ENCODE measurements at places on chromosomes 6 and 20.

GRCh38 chr6:40582892-40583291 lies 4.3 kb downstream of the LRFN2 start:
- DNase-seq = no peak

- no peak for DNase-seq
These were observed 298.6 kb downstream of the SYNE1 start for GRCh38 chr6:152338335-152339125.

DNA sequence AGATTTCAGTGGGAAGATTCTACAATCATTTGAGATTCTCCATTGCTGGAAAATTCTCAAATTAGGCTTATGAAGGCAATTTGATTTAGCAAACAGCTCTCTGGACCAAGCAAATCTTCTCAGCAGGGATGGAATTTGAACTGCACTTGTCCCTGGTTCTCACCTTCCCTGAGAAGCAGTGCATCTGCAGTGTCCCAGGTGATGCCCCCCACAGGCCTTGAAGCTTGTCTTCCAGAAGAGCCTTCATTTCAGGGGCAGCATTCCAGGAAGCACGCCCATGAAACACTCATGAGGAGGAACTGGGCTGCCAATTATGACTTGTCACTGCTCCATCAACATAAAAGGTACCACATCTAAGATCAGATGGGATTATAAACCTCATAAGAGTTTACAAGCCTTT lies 82.8 kb upstream of the HDAC2 start:
- DNase-seq = no peak

DNA sequence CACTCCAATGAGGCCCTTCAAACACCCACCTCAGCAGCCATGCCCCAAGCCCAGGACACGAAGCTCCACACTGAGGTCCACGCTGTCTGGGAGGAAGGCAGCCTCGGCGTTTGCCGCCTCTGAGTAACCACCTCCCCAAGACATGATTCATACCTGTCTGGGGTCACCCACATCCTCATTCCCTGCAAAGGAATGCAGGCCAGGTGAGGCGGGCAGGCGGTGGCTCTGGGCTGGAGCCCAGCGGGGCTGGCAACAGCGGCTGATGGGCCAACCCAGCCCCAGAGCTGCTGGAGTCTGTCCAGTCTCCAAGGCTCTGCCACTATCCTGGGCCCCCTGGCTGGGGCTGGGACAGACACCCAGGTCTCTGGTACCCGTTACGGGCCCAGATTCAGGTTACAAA lies 14.8 kb downstream of the PMEPA1 start:
- DNase-seq = peak; percentile 93

- DNase-seq = no peak
These were observed 3.3 kb upstream of the TFAP2C start for GRCh38 chr20:56625837-56626236.

DNA sequence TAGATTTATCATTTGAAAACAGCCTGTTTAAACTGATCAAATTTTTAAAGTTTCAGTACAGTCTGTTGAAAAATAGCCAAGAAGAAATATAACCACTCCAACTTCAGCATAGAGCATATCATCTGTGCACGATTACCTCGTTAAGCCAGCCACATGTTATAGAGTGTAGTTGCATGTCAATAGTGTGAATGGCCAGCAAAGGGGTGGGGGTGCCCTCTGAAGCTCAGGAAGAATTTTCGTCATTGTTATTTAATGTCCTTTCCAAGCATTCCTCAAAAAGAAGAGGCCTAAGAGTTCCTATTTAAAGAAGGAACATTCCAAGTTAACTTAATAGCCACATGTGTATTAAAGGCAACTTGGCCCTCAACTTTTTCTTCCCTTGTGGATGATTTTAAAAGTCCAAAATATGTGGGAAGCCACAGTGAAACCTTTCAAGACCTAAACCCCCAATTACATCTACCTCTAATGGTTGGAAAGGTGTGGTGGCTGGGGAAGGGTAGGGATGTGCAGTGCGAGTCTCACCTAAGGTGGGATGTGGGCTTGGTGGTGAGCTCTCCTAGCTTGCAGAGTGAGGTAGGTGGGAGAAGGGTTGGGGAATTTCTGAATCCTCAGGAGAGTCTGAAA lies 1.8 kb upstream of the CCN2 start:
- DNase-seq = no peak

GRCh38 chr6:11428895-11429294 lies 108.7 kb upstream of the TMEM170B start:
- peak; percentile 96 for DNase-seq

DNA sequence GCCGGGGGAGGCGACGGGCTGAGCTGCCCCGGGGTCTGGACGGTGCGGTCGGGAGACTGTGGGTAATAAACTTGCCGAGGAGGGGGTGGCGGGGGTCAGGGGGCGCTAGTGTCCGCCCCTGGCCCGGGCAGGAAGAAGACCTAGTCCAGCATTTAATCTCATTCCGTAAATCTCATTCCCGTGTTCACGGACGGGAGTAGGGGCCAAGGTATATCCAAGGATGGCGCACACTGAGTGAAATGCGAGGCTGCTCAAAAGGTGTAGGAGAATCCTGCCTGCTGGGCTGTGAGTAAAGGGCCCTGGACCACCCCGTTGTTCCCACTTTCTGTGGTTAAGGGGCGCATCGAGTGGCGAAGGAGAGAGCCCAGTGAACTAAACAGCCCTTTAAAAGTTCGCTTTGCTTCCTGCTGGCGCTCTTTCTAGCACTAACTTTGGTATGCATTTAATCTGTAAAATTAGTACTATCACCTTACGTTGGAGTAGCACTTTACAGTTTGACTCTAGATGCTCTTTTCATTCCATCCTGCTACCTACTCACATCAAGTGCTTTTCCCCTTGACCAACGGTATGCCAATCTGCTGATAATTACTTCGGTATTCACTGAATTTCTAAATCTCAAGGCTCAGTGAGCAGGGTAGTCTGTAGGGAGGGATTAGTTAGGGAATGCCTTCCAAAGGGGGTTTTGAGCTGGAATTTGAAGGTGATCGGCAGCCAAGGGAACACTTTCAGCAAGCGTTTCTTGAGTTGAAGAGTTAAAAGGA lies 730 bp downstream of the PARD6B start:
- peak; percentile 53 for DNase-seq

DNA sequence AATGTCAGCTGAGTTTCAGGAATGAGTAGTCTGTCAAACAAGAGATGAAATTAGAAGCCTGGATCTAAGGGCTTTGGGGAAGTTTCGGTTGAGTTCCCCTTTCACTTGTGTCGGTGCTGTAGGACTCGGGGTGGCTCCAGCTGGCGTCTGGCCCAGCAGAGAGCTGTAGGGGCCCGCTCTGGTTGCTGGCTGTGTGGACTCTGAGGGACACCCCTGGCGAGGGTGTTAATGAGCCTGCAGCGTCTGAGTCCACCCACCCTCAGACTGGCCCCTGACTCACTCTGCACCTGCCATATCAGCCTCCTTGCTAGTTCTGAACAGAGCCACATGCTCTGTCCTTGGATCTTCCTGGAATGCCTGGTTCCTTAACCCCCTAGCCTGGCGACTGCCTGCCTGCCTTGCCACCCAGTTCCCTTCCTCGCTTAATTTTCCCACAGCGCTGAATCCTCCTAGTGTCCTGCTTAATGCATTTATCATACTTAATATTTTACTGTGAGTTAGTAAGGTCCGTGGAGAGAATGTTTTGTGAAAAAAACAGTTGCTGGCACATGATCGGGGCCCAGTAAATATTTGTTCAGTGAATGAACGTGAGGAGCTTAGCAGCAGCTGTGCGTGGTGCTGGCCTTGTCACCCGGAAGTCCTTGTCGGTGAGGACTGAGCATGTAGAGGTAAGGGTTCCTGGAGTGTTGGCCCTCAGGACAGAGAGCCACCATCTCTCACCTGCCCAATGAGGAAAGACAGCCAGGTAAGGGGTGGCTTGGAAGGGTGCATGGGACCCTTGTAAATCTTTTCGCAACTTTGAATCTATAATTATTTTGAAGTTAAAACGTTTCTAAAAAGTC lies 1.6 kb downstream of the DNAJC5 start:
- peak; percentile 33 for DNase-seq

DNA sequence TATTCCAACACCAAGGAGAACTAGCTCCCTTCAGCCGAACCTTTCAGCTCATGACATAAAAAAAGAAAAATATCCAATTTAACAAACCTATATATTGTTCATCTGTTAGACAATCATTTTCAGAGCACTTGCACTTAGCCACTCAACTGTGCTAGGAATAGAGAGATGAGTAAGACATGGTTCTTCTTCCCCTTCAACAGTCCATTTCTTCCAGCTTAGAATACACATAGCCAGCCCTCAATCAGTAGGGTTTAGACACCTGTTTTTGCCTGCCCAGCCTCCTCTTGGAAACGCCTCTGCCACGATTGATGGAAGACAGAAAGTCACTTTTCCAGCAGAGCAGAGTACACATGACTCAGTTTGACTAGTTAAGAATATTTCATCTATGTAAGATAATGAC lies 21.8 kb downstream of the ADNP start:
- no peak for DNase-seq

DNA sequence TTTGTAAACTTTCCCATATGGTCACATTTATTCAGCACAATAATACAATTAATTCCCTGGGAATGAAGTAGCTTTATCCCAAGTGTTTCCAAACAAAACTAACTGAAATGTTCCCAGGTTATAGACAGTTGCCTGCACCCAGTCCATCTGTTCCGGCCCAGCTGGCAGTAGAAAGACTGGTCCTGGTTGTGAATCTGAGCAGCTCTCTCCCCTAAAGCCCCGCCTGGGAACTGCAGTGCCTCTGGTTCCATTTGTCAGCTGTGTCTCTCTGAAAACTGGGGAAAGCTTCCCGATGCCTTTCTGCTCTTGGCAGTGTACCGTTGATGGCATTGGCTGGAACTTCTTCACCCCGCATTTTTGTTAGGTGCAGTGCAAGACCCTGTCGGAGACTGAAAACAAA lies 8.7 kb downstream of the MTHFD1L start:
- no peak for DNase-seq

- no peak for DNase-seq
These were observed 85.5 kb downstream of the KHDC1L start for GRCh38 chr6:73139681-73140383.

DNA sequence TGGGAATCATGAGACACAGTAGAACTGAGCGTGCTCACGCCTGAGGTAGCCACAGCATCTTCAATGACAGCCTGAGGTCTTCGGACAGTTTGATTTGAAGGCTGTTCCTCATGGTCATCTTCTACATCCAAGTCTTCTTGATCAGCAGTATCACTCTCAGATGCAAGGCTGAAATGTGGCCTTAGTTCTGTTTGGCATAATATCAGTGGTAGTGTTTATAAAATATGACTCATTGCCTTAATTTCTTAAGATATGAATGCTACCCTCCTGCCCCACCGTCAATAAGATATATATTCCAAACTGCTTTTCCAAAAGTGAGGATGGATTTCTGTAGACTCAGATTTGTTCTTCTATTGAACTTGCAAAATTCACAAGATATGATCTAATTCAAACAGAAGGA lies 17.5 kb upstream of the MAP7 start:
- no peak for DNase-seq

DNA sequence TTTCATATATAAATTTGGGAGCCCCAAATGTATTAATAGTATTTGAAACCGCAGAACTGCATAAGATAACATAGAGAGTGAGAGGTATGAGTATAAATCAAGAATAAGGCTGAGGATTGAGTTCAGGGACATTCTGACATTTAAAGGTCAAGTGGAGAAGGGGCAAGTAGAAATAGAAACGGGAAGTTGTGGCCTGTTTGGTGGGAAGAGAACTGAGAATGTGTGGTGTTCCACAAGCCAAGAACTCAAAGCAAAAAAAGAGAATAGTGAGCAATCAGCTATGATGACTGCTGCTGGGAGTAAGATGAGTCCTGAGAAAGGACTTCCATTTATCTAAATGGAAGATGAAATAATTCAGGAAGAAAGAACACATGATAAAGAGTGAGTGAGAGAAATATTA lies 418.4 kb downstream of the CD109 start:
- no peak for DNase-seq

- DNase-seq = no peak
These were observed 63.8 kb downstream of the IBTK start for GRCh38 chr6:82183642-82184282.

GRCh38 chr6:121925024-121925423 lies 474.4 kb upstream of the HSF2 start:
- no peak for DNase-seq

DNA sequence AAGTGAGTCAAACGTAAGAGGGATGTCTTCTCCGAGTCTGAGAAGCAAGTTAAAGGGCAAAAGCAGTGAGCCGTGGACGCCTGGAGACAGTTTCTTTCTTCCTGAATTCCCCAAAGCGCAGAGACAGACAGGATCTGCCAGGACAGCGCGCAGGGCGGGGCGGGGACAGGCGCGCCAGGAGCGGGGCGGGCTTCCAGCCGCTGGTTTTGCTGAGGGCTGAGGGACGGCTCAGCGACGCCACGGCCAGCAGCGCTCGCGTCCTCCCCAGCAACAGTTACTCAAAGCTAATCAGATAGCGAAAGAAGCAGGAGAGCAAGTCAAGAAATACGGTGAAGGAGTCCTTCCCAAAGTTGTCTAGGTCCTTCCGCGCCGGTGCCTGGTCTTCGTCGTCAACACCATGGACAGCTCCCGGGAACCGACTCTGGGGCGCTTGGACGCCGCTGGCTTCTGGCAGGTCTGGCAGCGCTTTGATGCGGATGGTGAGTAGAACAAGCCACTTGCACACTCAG lies at the start of gene SCGN:
SCGN (plus strand) TSS at position 209 of the 509 bp plus-strand sequence; CDS start at position 398, 189 bp downstream.
- no peak for DNase-seq

GRCh38 chr20:17848249-17849048 lies 120.1 kb downstream of the SNX5 start:
- no peak for DNase-seq

DNA sequence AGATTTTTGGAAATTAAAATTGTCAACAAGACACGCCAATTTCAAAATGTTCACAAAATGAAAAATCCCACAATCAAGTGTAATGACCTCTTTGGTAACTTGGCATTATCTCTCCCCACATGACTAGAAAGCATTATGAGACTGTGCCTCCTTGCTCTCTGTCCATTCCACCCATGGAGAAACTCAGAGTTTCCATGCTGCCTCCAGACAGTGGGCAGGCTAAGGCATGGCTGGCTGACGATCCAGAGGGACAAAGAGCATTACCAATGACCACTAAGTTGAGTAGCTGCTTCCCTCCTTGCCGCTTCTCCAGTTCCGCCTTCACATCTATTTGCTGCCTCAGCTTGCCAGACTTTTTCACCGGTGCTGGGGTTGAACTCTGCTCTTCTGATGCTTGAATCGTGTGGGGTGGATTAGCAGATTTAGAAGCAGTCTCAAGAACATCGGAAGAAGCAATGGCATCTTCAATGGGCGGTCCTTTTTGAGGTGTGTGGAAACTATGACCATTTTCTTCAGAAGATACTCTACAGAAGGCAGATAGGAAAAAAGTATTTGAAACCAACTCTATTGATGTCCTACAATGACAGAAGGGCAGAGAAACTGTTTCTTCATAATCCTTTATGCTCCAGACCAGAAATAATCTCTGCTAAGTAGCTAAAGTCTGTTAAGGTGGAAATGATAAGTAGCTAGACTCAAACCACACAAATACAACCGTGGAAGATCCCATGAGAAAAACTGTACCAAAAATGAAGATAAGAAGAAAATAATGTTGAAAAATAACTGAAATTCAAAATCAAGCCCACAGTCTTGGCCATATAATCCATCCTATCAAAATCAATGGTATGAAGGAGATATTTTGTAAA lies 47.5 kb upstream of the ALDH8A1 start:
- DNase-seq = no peak

GRCh38 chr6:125853168-125853567 lies 62.4 kb downstream of the NCOA7 start:
- no peak for DNase-seq

All from RCC 7860 (cell line).